ENCODE measurements at places on chromosomes 1 and 21. TPM values are rescaled to one million over a fixed set of nuclear protein-coding genes. Genes with fewer than 3 reads are reported as not detected.

DNA sequence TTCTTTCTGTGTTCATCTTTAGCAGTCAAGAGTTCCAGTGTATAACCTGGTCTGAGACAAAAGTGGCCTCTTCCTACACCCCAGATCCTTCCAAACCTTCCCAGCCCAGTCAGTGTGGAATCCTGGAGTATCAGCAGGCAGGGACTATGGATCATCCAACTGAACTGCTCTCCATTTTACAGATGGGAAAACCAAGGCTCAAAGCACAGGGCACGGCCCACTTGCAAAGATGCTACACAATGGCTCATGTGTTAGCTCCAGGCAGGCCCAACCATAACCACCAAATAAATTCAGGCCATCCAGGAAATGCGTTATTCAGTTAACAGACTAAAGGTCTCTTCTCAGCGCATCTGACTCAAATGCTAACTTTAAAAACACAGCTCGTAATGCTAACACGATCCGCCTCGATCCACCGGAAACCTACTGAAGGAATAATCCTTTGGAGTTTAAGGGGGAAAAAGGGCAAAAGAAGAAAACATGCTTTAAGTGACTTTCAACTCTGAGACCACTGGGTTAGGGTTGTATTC is 7.1 kb downstream of the GLIS1 start:
- no peak for DNase-seq

GRCh38 chr1:2606881-2607621 is 20.5 kb downstream of the PRXL2B start:
- peak; percentile 48 for DNase-seq

DNA sequence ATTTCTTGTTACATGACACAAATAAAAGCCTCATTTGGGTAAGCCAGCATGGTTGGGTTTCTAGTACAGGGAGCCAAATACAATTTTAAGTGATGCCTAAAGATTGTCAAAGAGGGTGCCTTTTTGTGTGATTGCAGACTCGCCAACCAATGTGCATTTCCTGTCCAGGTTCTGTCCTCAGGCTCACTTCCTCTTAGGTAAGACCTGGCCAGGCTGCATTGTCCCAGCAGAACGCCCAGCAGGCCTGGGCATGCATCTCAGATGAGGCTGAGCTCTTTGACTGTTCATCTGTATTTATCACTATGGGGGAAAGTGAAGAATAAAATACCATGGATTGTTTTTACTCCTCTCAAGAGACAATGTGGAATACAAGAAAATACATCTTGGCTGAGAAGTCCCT is 49.7 kb downstream of the KCNC4 start:
- peak; percentile 79 for DNase-seq

OR2AK2 gene
- total RNA-seq, result not detected

SNRNP40 gene
- total RNA-seq, result 40.2 TPM

BACE2 gene
- total RNA-seq, result 67.5 TPM
